ENCODE measurements at places on chromosomes 7 and 10.

DNA sequence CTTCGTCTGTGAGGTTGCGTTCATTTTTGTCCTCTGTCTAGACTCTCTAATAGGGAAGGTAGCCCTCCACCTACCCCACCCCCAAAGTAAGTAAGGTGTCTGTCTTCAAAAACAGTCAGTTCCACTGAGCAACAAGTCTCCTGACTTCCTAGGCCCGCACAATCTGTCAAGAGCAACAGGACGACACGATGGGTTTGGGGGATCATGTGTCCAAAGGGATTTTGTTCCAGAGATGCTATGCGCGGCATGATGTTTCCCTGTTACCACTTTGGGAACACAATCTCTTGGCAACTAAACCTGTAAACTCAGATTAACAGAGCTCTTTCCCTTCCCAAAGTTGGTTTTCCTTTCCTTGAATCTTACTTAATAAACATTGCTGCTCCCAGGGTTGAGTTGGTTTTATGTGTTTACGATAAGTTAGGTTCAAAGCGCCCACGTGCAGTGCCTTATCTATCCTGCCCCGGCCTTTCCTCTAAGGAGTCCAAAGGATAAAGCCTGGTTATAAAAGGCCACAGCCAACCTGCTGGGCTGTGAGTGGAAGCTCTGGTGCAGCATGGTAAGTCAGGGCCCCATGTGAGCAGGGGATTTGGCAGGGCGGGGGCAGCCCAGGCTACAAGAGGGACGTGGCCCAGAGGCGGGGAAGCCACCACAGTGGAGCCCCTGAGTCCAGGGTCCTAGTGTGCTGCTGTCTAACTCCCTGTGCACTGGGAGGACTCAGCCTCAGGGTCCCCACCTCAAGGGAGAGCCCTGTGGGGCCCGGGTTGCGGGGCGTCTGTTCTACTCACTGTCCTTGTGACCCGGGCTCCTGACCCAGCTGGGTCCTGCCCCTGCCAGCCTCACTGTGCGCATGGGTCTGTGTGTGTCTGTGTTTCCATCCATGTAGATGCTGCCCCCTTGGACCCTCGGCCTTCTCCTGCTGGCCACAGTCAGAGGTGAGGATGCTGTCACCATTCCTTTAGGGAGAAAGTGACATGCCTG, at the start of gene PNLIPRP2:
Gene PNLIPRP2, plus strand, starts transcription at position 531 of the 978 bp plus-strand sequence.
- no peak for DNase-seq

DNA sequence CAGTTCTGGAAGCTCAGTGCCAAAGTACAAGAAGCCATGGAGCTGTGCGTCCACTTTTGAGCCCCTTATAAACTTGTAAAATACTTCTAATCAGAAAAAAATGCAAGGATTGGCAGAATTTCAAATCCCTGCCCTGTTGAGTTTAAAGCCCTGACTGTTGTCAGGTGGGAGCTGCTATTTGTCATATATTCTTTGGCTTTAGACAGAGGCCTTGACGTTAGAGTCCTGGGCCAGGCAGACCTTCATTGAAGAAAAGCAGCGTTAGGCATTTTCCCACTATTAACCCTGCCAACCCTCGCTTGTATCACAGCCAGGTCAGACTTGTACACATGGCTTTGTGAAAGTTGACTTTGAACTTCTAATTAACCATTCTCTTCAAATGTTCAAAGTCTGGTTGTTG, 155.4 kb downstream of the TWIST1 start:
- no peak for DNase-seq

DNA sequence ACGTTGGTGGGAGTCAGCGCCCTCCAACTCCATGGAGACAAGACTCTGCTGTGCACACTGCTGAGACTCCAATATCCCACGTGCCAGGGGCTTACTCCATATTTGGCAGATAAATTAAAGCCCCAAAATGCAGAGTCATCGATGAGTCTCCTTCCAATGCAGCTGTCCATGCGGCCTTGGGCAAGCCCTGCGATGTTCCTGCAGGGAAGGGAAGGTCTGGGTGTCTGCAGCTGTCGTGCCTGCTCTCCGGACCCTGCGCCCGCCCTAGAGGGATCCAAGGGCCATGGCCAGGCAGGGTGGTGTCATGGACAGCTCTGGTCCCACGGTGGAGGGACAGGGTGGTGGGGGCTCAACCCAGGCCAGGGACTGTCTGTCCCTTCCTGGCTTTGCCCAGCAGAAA, 185.2 kb downstream of the PTPRN2 start:
- DNase-seq: no peak

- DNase-seq: no peak
These were observed 72.5 kb downstream of the PRLHR start for GRCh38 chr10:118522791-118523498.

GRCh38 chr10:16483241-16483917, 38.3 kb downstream of the C1QL3 start:
- DNase-seq: no peak

DNA sequence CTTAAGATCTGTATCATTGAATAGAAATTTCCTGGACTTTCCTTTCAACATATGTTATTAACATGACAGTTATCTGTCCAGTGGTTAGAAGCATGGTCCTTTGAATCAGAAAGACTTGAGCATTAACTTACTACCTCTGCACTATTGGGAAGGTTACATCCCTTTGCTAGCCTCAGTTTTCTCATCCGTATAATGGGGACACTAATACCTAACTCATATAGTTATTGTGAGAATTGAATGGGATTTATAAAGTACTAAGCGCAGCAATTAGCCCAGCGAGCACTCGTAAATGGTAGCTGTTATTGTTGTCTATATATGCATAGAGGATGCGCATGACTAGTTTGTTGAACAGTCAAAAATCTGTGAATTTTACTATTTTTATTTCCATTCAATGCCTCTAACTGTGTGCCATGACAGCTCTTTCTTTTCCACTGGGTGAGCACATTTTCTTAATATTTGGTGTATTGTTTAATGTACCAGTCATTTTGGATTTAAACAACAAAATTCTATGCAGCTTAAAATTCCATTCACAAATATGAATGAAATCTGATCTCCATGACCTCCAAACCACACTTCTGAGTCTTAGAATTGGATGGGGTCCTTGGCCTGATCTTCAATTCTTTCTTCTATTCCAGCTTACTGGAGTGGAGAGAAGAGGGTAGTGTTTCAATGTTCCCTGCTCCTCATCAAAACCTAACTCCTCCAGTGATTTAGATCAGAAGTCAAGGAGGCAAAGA, 65.0 kb downstream of the CACNB2 start:
- no peak for DNase-seq

DNA sequence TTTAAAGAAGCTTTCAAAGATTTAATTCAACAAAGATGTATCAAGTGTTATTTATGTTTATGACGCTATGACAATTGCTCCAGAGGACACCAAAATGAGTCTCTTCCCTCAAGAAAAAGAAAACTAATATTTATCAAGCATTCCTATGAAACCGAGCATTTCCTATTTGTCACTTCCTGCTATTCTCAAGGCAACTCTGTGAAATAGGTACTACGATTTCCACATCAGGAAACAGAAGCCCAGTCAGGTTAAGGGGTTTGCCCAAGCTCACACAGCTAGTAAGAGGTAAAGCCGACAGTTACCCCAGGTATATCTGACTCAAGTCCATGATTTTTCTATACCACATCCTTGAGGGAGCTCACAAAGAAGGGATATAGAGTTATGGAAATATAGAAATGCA, 85.9 kb downstream of the TRIL start:
- DNase-seq: no peak

- DNase-seq: no peak
These were observed 142.4 kb upstream of the MEOX2 start for GRCh38 chr7:15828881-15829280.

- no peak for DNase-seq
These were observed 363.6 kb downstream of the ATRNL1 start for GRCh38 chr10:115456812-115457211.

DNA sequence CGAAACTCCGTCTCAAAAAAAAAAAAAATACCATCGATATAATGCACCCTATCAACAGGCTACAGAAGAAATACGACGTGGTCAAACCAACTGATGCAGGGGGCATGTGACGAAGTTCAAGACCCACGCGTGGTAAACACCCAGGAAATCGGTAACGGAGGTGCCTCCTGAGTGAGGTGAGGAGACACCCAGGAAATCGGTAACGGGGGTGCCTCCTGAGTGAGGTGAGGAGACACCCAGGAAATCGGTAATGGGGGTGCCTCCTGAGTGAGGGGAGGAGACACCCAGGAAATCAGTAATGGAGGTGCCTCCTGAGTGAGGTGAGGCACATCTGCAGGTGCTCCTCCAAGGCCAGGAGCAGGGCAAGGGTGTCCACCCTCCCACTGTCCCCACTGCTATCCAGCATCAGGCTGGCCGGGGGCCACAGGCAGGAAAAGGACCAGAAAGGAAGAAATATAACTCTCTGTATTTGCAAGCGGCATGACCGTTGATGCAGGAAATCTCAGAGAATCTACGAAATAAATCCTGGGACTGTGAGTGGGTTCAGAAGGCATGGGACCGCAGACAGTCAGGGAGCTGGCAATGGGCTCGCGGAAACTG, 10.7 kb upstream of the GPR146 start:
- DNase-seq: no peak

GRCh38 chr7:157757211-157757610, 420.4 kb downstream of the DNAJB6 start:
- no peak for DNase-seq

Data from AG09309 (cell line).